ENCODE measurements at places on chromosomes 6 and 20.

DNA sequence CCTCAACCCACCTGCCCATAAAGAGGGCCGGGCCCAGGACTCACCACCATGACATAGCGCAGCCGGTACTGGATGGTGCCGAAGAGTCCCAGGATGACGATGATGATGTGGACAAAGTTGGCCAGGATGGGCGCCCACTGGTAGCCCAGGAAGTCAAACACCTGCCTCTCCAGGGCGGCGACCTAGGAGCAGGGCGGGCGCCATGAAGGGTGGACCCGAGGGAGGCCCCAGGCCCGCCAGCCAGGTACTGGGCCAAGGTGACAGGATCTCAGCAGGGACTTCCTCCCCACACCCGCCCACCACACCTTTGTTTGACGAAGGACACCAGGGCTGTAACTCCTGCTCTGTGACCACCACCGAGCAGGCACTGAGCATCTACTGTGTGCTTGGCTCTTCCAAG, 4.4 kb downstream of the NKAIN4 start:
- DNase-seq = no peak

- DNase-seq = peak; percentile 52
Measured at GRCh38 chr6:151063352-151063751, 176.4 kb upstream of the AKAP12 start.

DNA sequence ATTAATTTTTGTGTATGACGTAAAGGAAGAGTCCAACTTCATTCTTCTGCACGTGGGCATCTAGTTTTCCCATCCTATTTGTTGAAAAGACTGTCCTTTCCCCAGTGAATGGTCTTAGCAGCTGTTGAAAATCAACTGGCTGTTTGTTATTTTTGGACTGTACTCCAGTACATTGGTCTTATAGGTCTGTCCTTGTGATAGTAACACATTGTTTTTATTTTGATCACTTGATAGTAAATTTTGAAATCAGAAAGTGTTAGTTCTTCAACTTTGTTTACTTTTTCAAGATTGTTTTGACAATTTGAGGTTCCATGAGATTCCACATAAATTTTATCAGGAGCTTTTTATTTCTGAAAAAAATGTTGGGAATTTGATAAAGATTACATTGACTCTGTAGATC, 280.2 kb upstream of the FOXQ1 start:
- DNase-seq = no peak

GRCh38 chr6:157029980-157030690, 253.0 kb downstream of the ARID1B start:
- DNase-seq = no peak

DNA sequence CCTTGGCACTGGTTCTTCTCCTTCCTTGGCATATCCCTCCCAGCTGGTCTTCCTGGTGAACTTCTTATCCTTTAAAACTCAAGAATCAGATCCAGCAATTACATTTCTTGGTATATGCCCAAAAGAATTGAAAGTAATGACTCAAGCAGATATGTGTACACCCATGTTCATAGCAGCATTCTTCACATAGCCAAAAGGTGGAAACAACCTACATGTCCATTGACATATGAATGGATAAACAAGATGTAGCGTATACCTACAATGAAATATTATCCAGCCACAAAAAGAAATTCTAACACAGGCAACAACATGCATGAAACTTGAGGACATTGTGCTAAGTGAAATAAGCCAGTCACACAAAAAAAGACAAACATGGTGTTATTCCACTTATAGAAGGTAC, 103.7 kb upstream of the NT5E start:
- DNase-seq = no peak

GRCh38 chr20:61254881-61255626, 3.0 kb downstream of the CDH4 start:
- DNase-seq = peak; percentile 67

GRCh38 chr6:15322781-15323536, 77.1 kb downstream of the JARID2 start:
- peak; percentile 43 for DNase-seq

GRCh38 chr20:38167851-38168760, 3.0 kb upstream of the TGM2 start:
- DNase-seq = peak; percentile 89

- DNase-seq = peak; percentile 93
Measured at GRCh38 chr6:57267586-57268293, 45.6 kb upstream of the RAB23 start.

- DNase-seq = no peak
Measured at GRCh38 chr20:47799116-47799715, 13.9 kb upstream of the SULF2 start.

- DNase-seq = no peak
Measured at GRCh38 chr6:62474793-62475192, 188.8 kb upstream of the KHDRBS2 start.

GRCh38 chr6:56758120-56758519, 115.4 kb upstream of the DST start:
- DNase-seq = no peak

DNA sequence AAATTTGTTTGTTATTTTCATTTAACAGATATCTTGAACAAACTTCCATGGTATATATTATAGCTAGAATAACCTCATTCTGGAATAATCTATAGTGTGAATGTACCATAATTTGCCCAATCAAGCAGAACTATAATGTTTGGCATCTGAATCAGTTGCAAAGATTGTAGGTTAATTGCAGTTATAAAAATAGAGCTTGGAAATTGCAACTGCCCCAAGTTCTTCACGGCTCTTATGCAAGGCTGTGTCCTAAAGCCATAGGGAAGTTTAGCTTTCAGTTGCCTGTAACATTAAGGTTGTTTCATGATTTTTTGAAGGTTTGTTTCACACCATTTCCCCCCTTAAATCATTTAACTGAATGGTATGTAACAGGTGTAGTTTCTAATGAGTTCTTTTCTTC, 19.4 kb downstream of the NQO2 start:
- no peak for DNase-seq

DNA sequence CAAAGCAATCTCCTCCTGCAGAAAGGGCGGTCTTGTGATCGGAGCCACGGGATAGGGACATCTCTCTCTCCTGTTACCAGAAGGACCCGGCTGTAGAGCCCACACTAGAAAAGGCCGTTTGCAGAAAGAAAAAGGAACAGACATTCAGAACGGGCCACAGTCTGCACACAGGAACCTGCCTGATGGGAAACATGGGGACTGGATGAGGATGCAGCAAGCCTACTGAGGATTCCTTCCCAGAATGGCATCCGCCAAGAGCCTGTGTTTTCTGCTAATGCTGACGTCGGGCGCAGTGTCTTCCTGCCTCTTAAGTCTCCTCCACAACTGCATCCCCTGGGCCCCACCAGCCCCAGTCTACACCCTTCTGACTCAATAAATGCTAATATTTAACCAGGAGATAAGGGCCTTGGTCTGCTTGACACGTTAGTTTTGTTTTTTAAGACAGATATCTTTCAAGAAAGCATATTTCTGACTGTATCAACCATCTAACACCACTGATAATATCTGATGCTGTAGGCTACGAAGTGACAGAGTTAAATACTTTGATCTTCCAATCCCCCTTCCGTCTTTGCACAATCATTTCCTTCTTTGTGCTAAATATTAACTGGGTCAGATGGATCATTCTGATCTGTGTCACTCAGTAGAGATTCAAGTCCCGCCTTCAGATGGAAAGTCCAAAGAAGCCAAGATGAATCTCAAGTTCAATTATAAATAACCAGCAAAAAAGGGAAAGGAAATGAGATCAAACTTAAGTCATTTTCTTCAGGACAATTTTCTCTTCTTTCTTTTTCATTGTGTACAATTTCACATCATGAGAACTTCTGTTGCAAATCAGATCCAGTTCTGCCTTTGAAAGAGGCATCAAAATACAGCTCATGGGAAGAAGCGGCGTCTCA, 20.7 kb downstream of the FAM50B start:
- DNase-seq = no peak

GRCh38 chr6:42334870-42335269, 116.9 kb downstream of the TRERF1 start:
- no peak for DNase-seq

DNA sequence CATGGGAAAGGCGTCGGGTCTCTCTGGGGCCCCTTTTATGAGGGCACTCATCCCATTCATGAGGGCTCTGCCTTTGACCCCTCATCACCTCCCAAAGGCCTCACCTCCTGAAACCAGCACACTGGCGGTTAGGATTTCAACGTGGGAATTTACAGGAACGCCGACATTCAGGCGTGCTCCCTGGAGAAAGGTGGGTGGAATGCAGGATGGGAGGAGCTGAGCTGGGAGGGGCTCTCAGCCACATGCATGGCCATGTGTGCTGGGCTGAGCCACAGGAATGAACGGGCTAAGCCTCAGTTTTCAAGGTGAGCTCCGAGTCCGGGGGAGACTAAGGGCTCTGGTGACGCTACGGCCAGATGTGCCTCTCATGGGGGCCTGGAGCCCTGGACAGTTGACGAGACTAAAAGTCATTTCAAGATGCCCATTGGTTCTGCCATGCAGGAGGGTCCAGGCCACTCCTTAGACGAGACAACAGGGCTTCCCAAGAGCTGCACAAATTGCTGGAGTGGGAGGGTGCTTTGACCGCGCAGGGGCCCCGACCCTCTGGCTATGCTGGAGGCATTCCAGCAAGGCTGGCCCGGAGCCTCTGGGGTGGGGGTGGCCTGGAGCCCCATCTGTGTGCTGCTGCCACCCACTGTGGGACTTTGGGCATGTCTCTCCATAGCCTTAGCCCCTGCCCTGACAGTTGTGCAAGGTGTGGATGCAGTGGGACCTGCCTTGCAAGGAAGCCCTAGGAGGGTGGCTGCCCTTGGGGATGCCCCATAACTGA, 3.8 kb upstream of the ARFGAP1 start:
- DNase-seq = peak; percentile 55

DNA sequence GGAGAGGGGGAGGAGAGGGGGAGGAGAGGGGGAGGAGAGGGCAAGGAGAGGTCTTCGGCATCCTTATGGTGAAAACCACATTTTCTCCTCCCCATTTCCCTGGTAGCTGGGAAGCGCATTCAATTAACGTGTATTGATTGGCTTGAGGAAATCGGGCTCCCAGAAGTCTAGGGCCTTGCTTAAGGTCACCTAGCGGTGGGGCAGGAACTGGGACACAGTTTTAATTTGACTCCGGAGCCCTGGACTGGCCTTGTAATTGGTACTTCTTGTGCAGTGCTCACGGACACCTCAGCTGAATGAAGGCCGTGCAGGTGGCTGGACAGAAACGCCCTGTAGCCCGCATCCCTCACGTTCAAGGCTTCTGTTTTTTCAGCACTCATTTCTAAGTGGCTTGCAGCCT, 42.8 kb downstream of the CTCFL start:
- no peak for DNase-seq

- no peak for DNase-seq
Measured at GRCh38 chr20:53283011-53283410, 310.6 kb downstream of the ZNF217 start.

DNA sequence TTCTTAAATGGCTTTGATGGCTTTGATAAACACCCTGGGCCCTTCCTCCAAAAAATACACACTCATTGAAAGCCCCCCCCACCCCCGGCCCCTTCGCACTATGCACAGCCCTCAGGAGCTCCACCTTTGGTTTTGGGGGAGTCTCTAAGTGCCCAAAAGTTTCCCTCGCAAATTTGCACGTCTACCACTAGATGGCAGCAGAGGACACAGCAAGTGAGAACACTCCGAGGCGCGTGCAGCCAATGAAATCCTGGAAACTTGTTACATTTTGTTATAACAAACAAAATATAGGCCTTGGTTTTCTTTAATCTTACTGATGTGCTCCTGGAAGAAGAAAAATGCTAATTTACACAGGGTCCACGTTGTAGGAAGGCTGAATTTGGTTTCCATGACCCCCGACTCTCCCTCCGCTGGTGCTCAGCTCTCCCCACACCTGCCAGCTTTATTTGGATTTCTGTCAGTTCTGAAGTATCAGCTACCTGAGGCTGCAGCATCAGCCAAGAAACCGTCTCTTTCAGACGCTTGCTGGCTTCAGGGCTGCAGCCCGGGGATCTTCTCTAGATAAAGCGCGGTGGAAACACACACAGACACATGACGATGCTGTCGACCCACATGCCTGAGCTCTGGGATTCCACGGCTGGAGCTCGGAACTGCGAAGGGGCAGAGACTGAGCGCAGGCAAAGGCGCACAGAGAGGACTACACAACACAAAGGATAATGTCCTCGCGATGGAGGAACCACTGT, 148.3 kb upstream of the RPS6KA2 start:
- peak; percentile 50 for DNase-seq

GRCh38 chr20:36314734-36315544, 8.8 kb downstream of the DLGAP4 start:
- no peak for DNase-seq

GRCh38 chr20:30506100-30506499, 751.4 kb upstream of the DEFB115 start:
- DNase-seq = no peak

GRCh38 chr6:165929607-165930006, 238.0 kb downstream of the TBXT start:
- DNase-seq = no peak

GRCh38 chr20:856361-856775, 22.9 kb downstream of the FAM110A start:
- DNase-seq = peak; percentile 98

DNA sequence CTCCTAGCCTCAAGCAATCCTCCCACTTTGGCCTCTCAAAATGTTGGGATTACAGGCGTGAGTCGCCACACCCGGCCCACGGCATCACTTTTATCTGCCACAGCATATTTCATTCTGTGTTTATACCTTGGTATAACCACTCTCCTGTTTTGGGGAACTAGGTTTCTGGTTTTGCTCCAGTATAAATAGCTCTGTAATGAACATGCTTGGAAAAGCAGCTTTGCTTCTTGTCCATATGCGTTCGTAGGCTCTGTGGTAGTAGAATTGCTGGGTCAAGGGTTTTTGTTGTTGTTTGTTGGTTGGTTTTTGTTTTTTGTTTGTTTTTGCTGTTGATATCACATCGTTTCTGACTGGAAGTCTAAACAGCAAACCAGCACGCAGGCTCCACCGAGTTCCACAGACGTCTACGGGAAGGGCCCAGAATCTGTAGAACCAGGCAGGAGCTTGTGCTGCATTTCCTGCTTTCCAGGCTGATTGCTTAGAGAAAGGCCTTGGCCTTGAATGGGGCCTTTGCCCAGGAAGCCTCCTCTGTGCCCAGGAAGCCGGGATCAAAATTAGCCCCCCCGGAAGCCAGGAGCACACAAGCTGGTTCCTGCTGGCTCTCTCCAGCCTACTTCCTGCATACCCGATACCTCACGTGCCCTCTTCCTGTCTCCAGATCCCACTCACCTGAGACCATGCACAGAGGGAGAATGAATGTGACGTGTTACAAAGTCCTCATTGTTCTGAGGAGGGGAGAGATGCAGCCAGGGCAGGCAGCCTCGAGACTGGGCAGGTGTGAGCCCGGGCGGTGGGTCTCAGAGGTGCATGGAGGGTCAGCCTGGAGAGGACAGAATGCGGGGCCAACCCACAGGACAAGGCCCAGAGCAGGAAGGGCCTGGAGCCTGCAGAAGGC, 34.7 kb downstream of the AAR2 start:
- no peak for DNase-seq

- DNase-seq = no peak
Measured at GRCh38 chr6:2918936-2919335, 15.8 kb upstream of the SERPINB9 start.

- DNase-seq = peak; percentile 61
Measured at GRCh38 chr6:132161283-132161682, 210.1 kb upstream of the CCN2 start.

- DNase-seq = no peak
Measured at GRCh38 chr6:28737750-28738395, 185.9 kb downstream of the TRIM27 start.

Measured in Daoy (cell line).